NCI-H2081 (cell line): ENCODE measurements at places on chromosomes 7 and 10.

- no peak for DNase-seq
Observed at GRCh38 chr7:137576481-137576880, 232.9 kb upstream of the PTN start.

DNA sequence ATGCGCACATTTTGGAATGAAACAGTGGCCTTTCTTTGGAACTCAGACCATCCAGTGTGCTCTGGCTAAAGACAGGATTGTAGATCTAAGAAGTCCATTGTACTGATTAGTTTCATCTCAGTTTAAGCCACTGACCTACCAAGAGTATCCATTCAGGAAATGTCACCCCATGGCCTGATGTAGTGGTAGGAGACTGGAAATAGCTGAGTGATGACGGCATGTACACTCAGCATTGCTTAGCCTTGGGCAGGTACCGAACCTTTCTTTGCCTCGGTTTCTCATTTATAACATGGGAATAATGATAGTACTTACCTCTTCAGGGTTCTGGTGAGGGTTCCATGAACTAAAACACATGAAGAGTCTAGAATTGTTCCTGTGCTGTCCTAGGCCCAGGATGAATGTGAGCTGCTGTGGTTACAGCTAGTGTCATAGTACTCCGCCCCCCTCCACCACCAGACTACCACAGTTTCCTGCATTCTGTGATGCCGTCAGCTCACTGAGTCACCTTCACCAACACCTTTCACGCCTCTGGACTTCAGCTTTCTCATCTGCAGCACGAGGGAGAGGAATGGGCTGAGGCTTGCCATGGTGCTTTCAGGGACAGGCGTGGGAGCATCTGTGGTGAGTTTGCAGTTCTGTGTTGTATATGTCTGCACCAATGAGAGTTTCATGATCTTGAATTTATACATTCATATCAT lies 484.0 kb upstream of the GALNT17 start:
- no peak for DNase-seq

- DNase-seq: no peak
Observed at GRCh38 chr10:80132299-80133139, at the start of gene PLAC9. Gene PLAC9 (plus strand): TSS chr10:80132730. CDS start chr10:80132763, 33 bp downstream.

GRCh38 chr10:32952094-32952493 lies 5.9 kb downstream of the ITGB1 start:
- DNase-seq: no peak

DNA sequence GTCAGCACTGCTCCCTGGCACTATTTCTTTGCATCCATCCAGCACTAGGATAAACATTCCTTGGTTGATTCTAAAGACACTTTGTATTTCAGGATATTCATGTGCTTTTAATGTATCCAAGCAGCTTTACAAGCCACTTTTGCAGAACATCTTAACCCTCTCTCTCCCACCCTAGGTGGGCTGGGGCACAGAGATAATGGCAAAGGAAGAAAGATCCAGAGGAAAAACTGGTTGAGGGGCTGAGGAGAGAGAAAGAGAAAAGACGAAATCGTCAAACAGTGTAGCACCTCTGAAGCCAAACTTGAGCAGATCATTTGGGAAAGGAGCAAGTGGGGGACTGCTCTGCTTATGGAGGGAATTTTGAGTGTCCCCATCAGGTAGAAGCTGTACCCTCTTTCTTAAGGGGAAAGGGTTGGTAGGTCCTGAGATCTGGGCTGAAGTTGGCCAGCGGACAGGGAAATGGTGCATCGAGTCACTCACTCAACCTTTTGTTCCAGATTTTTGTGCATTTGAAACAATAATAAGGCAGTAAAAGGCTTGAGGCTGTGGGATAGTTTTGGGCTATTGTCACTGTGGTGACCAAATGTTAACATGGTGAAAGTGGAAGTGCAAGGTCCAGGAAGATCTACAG lies 4.2 kb upstream of the HOXA13 start:
- no peak for DNase-seq

DNA sequence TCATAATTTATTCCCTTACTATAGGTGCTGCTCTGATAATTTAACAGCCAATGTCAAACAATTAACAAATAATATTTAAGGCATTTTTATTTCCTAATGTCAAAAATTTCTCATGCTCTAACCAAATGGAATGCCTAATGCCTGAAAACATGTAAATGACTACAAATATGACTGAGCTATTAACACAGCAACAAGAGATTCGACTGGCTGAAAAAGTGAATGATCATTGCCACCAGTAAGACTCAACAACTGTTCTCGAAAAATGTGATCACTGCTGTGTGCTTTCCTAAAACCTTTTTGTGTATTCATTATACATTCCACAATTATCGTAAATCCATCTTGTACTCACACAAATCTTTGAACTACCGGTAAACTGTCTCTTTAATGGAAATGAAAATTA lies 118.7 kb downstream of the NPY start:
- DNase-seq: no peak

DNA sequence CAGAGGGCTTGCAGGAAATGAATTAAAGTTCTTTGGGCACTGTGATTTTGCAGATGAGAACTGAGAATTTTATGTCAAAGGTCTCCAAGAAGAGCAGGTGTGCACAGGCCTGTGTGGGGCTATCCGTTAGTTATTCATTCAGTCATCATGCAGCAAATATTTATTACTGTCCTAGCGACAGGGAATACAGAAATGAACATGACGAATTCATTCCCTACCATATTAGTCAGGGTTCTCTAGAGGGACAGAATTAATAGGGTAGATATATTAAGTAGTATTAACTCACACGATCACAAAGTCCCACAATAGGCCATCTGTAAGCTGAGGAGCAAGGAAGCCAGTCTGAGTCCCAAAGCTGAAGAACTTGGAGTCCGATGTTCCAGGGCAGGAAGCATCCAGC lies 2.9 kb upstream of the MMP21 start:
- no peak for DNase-seq

GRCh38 chr10:114412907-114413797 lies 8.8 kb upstream of the AFAP1L2 start:
- DNase-seq: no peak

GRCh38 chr7:30674876-30675275 lies 7.4 kb downstream of the CRHR2 start:
- DNase-seq: no peak

- no peak for DNase-seq
Observed at GRCh38 chr10:13776861-13777311, 190.1 kb downstream of the PRPF18 start.

GRCh38 chr7:26337232-26337865 lies 45.7 kb downstream of the SNX10 start:
- no peak for DNase-seq

GRCh38 chr7:95318501-95319100 lies 5.7 kb downstream of the PON1 start:
- DNase-seq: peak; percentile 72

- DNase-seq: no peak
Observed at GRCh38 chr10:6327961-6328698, 125.4 kb downstream of the PFKFB3 start.

DNA sequence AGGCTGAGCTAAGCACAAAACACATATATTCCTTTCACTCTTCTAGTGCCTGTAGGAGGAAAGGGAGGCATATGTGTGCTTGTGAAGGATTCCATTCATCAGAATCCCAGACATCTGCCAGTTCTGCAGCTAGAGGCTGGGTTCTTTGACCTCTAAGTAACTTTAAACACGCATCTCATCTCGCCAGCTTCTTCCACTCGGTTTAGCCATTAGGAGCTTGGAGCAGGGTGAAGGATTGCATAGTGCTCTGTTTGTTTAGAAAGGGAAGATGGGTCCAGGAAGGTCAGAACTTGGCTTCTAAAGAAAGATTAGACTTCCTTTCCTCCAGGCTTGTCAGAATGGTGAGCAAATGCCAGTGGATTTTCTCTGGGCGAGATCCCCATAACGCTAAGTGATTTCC lies 43.6 kb downstream of the HK1 start:
- DNase-seq: no peak

GRCh38 chr7:3538041-3538440 lies 237.0 kb downstream of the SDK1 start:
- no peak for DNase-seq

GRCh38 chr7:90772410-90772809 lies 176.3 kb downstream of the CDK14 start:
- no peak for DNase-seq

GRCh38 chr7:30323006-30323355 lies 38.6 kb downstream of the ZNRF2 start:
- no peak for DNase-seq

DNA sequence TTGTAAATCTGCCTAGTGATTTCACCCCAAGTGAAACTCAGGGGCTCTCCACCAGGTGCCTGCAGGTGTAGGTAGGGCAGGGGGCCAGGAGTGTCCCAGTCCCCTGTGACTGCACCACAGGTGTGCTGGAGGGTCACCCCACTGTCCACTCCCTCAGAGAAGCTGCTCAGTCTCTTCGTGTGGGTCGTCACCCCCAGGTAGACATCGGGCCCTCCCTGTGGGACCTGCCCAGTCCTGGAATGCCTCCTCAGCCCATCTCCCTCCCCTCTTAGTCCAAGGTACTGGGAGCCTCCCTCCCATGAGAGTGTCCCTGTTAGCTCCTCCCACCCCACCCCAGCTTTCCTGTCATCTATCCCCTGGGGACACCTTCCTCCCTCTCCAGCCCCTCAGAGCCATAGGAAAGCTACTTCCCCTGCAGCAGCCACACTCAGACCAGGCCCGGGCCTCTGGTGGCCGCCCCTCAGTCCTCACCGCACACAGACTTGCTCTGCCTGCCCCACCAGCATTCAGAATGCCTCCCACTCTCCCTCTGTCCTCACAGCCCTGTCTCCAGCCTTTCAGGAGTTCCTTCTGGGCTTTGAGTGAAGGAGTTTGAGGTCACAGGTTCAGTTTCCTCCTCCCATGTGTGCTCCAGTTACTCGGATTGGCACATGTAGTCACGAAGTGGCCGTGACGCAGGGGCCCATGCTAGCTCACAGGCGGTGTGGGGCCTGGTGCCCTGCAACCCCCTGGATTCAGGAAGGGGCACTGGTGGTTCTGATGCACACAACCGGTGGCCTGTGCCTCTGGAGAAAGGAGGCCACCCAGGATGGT lies 5.1 kb downstream of the ALOX5 start:
- DNase-seq: no peak

- no peak for DNase-seq
Observed at GRCh38 chr7:108057951-108058481, 55.1 kb upstream of the LAMB1 start.

DNA sequence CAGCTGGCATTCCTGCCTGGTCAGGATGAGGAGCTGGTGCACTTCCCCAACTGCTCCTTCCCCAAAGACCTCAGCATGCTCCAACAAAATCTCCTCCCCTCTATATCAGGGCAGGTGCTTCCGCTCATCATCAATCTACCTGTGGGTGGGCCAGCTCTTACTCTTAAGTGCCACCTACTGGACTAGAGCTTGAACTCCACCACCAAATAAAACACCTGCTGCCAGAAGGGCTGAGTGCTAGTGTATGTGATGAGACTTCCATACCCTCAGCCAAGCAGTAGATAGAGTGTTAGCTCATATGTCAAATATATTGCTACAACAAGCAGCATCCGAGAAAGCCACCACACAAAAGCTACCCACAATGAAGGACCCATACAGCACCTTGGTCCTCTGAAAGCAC lies 264.3 kb downstream of the RNLS start:
- DNase-seq: peak; percentile 1

DNA sequence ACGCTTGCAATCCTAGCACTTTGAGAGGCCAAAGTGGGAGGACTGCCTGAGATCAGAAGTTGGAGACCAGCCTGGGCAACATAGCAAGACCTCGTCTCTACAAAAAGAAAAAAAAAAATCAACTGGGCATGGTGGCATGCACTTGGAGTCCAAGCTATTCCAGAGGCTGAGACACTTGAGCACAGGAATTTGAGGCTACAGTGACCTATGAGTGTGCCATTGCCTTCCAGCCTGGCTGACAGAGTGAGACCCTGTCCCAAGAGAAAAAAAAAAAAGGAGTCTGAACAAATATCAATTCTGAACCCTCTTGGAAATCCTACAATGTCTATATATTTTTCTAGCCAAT lies 126.8 kb upstream of the NRP1 start:
- DNase-seq: no peak

- DNase-seq: no peak
Observed at GRCh38 chr10:22294694-22295093, 21.5 kb upstream of the COMMD3 start.

DNA sequence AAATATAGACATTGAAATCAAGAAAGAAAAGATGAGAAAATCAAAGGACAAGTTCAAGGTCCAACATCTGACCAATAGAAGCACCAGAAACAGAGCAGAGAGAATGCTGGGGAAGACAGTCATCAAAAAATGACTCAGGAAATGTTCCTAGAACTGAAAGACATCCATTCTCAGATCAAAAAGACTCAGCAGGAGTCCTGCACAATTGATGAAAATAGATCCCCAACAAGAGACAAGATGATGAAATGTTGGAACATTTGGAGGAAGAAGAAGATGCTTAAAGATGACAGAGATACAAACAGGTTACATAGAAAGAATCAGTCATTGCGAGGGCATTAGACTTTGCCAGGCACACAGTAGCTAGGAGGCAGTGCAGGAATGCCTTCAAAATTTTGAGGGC lies 30.0 kb upstream of the EIF5AL1 start:
- no peak for DNase-seq

- peak; percentile 38 for DNase-seq
Observed at GRCh38 chr7:26860361-26860760, 4.0 kb downstream of the SKAP2 start.

DNA sequence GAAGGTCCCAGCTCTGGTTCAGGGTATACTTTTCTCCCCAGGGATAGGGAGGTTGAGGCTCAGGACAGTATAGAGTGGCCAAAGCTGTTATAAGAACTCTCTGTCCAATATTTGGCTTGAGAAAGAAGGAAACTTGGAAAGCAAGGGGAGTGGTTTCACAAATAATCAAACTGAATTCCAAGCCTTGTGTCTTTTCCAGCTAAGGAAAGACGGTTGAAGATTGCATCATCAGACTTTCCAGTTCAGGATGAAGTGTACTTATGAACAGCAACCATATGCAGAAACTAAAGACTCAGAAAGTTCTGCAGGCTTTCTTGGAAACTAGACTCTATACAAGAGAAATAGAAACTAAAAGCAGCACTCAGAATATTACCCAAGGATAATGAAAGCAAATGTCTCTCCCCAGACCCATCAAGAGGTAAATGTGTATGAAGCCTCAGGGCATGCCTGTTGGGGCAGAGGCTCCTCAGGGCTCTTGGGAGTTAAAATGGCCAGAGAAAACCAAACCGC lies 46.4 kb downstream of the RAMP3 start:
- DNase-seq: no peak

- no peak for DNase-seq
Observed at GRCh38 chr10:75751232-75751631, 319.8 kb downstream of the LRMDA start.

- no peak for DNase-seq
Observed at GRCh38 chr7:83931968-83932367, 262.6 kb downstream of the SEMA3A start.

- peak; percentile 76 for DNase-seq
Observed at GRCh38 chr7:29442146-29442545, 121.5 kb upstream of the PRR15 start.

- DNase-seq: no peak
Observed at GRCh38 chr7:2072042-2072441, 160.7 kb downstream of the MAD1L1 start.

- no peak for DNase-seq
Observed at GRCh38 chr7:1901431-1902210, 231.5 kb downstream of the ELFN1 start.
